ENCODE measurements at places on chromosomes 7 and 10.

DNA sequence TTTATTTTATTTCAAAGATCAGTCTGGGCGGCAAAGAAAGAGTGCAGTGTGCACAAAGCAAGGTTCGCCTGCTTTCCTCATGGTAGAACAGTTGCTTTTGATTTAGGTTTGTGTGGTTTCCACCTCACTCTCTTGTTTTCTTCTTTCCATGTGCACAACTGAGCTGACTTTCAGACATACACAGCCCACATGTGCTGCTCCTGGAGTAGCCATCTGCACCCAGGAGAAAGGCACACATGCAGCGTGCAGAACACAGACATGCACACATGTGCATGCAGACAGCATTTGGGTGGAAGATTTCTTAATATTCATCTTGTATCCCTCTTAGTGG, 302.1 kb downstream of the FZD1 start:
- DNase-seq, result no peak

GRCh38 chr7:125184801-125185200, 255.2 kb upstream of the POT1 start:
- no peak for DNase-seq

DNA sequence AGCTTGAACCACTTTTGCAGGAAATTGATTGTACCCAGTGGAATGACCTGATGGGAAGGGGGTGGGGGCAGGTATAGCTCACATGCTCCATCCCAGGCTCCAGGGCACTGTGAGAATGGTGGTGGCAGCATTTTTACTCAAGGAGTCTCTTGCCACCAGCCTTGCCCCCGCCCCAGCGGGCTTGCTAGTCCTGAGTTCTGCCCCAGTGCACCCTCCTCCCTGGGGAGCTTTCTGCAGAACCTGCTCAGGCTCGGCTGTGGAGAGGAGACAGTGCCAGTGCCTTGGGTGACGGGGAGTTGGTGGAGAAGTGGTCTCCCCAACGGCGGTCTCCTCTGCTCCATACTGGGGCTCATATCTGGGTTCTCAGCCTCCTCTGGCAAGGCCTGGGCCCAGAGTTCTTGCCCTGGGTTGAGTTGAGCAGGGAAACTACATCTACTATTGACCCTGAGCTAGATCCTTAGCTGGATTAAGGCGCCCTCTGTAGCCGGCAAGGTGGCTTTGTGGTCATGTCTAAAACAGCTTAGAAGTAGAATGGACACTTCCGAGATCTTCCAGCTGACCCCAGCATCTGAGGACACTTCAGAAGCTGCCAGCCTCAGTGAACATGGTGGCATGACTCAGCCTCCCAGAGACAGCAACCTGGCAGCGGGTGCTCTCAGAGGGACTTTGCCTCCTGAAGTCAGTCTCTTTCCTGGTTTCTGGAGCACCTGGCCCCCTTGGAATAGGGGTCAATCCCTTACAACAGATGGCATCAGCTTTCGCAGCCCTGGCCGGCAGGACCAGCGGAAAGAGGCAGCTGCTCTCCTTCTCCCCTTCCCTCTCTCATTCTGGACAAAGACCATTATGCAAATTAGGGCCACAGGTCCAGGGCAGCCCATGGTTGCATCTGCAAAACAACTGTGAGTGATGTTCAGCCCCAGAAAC, 363.4 kb upstream of the MKI67 start:
- no peak for DNase-seq

GRCh38 chr10:44982114-44982460, 3.5 kb upstream of the DEPP1 start:
- peak; percentile 57 for DNase-seq

DNA sequence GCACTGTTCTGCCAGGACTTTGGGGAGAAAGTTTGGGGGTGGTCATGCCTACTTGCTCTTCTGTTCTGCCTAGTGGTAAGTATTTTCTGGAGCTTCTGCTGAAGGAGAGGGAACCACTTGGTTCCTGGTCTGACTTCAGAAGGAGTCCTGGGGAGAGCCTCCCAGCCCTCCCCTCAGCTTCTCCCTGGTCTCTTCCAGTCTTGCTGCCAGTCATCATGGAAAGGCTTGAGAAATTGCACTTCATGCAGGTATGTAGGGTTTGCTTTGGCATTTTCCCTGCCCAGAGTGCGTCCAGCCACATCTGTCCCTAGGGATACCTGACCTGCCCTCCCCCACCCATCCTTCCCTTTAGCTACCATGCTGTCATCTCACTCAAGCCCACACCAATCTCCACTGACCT, 11.1 kb upstream of the WBP1L start:
- DNase-seq, result no peak

GRCh38 chr10:31118556-31118955, 86.9 kb upstream of the ZNF438 start:
- DNase-seq, result no peak

DNA sequence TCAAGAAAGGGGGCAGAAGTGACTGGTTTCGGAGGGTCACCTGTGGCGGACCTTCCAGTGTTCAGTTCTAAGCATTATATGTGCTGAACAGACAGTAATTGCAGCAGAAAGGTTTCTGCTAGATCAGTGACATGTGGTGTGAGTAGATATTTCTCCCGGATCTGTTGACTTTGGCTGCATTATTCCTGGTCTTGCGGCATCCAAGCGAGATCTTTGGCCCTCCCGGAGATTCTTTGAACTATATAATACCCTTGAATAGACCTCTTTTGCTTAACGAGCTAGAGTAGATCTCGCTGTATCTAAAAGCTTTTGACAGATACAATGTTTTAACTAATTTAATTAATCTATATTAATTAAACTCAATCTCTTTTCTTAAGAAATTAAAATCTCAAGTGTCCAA, 99.8 kb downstream of the PTN start:
- DNase-seq, result no peak

DNA sequence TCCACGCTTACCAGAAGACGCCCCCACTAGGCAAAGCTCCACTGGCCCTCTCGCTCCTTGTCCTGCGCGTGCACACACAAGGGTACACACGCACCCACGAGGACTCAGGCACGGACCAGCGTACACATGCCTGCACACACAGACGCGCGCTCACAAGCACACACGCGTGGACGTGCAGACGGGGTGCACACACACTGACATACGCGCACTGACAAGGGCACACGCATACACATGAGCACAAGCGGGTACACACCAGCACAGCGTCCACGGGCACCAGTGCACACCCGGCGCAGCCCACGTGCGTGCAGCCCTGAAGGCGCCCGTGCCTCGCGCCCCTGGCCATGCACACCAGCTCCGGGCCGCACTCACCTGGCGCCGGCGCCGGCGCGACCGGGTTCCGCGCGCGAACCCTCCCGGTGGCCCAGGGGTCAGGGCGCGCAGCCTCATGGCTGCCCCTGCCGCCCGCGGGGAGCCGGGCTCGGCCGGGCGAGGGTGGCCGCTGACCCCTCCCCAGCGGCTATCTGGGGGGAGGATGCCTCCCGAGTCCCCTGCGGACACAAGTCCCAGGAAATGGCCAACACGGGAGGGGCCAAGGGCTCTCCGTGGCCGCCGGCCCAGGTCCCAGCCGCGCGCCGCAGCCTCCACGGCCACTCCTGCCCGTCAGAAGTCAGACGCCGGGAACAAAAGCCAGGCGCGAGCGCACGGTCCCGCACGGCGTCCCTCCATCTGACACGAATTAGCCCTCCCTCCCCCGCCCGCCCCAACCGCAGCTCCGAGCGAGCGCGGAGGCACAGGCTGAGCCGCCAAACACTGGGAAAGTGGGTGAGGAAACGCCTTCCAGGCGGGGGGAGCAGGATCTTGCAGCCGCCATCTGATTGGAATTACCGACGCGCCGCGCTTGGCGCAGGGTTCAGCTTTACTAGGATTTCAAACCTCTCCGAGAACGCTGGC, 45.0 kb downstream of the TNS3 start:
- DNase-seq, result peak; percentile 75

DNA sequence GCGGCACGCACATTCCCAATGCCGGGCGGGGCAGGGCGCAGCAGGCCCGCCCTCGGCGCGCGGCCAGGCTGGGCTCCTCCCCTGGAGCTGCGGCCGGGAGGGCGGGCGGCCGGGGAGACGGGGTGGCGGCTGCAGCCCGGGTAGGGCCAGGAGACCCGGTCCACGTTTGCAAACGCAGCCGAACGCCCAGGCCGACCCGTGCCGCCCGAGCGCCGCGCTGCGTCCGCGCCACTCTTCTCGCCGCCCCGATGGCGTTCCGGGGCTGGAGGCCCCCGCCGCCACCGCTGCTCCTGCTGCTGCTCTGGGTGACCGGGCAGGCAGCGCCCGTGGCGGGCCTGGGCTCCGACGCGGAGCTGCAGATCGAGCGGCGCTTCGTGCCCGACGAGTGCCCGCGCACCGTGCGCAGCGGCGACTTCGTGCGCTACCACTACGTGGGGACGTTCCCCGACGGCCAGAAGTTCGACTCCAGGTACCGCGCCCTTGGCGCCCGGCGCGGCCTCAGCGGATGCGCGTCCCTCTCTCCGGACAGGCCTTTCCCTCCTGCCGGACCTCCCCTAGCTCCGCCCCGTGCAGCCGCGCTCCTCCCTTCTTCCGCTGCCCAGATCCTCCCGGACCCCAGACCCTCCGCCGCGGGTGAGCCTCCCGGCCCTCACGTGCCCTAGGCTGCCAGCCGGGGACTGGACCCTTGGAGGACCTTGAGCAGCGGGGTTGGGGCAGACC, at the start of gene FKBP9:
Gene FKBP9, plus strand, starts transcription at position 115 of the 720 bp plus-strand sequence. Its CDS starts 134 bp downstream, at position 249.
- DNase-seq, result peak; percentile 91

DNA sequence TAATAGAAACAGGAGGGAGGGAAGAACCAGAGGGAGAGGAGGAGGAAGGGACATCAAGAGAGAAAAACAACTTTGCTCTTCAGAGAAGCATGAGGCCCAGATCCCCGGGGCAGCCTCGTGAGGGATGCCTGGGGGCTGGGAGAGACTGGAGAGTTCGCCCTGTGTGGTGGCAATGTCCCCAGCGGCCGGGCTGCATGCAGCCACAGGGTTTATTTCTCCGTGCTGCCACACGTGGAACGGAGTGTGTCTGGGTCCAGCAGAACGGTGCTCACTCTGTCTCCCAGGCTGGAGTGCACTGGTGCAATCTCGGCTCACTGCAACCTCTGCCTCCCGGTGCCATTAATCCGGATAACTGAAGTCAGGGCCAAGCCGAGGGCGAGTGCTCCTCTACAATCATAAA, 257.7 kb downstream of the ACTR3B start:
- no peak for DNase-seq
